Effector memory CD4-positive, alpha-beta T cell (primary cell): ENCODE measurements at places on chromosomes 3 and 15.

DNA sequence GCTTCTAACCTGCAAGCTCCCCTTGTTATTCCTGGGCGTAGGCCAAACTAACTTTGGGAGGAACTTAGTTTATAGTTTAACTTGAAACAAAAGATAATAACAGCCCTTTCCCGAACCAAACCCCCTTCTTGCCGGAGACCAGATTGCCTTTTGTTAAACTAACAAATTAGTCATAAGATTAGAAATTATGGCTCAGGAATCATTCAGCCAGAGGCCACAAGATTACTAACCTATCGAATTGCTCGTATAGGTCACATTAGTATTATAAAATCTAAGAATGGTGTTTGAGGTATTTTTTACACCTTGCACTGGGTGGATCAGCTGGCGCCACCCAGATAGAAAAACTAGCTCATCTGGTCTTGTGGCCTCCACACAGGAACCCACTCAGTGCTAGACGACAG lies 65.3 kb upstream of the RAP2B start:
- DNase-seq, result no peak

GRCh38 chr15:88744548-88745020 lies 58.7 kb upstream of the ACAN start:
- DNase-seq, result no peak

DNA sequence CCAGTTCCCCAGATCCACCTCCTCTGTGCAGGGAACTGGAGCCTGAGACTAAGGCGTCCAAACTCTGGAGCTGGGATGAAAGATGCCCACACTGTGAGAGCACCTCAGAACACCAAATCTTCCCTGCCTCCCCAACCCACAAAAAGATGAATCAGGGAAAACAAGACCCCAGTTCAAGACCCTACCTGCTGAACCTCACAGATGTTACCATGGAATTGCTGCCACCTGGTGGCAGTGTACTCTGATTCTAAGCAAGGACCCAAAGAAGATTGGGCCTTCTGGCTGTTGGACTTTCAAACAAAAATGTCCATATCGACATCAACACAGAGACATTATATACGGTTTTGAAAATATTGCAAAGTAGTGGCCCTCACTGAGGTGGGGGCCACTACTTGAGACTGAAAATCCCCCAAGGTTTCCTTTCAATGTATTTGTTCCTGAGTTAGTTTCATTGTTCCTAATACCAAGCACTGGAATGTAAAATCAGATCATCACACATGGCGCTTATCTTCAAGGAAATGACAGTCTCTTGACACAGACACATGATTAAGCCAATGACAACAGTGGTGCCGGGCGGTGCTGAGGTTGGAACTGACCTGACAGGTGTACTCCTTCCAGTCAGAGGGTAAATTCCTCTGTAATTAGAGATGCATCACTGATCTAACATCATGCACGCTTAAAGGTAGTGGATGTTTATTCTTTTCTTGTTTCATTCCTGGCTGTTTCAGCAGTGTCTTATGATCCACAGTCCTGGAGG lies 67.6 kb downstream of the SLC6A11 start:
- DNase-seq, result no peak

GRCh38 chr15:98528046-98528725 lies 120.2 kb upstream of the IGF1R start:
- no peak for DNase-seq

GRCh38 chr3:169699536-169700050 lies 36.1 kb upstream of the MECOM start:
- DNase-seq, result no peak

DNA sequence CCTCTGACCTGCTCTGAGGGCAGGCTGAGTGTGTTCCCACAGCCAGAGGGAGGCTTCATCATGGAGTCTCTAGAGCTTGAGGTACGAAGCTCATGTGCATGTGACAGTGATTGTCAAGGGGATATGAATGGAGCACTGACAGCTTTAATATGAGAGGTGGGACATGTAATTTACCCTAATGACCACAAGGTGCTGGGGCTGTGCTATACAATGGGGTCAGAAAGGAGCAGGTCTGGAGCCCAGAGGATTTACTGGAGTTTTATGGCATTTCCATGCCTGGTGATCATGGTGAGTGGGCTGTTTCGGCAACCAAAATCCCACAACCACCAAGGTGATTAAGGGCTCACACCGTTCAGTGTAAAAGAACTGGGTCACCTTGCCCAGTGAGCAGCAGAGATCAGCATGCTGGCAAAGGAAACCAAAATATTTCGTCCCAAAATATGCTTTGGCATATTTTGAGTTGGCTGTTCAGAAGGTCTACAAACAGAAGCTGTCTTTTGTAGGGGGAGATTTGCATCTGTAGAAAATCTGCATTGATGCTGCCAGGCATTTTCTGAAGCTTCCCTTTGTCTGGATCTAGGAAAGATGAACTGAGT lies 40.1 kb upstream of the RASGRF1 start:
- no peak for DNase-seq

DNA sequence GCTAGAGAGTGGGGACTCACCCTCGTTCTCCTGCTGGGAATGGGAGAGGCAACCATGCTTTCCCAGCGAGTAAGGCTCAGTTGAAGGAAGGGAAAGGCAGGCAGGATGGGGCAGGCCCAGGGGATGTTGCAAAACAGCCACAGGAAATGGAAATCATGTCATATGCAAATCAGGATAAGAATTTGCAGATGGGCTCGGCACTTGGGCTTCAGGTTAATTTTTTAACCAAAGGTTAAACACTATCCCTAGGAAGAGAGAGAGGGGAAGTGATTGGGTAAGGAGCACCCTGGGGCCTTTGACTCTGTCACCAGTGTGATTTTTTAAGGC lies 14.6 kb upstream of the PLA2G4E start:
- DNase-seq, result no peak

- no peak for DNase-seq
Observed at GRCh38 chr3:176755552-176755951, 441.7 kb downstream of the TBL1XR1 start.

DNA sequence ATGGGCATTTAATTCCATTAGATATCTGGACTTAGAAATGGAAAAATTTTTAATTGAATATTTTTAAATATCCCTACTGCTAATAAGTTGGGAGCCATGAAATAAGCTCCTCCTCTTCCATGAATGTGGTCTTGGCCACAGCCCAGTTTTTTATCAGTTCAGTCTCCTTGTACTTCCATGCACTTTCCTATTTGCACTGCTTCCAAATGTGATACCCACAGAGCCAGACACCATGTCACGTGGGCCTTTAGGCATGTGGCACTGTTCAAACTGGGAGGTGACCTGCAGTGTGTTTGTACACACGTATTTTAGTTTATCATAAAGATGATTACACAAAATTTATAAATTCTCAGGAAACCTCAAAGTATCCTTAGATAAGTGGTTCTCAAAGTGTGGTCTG lies 80.1 kb upstream of the DGKG start:
- no peak for DNase-seq

GRCh38 chr15:52098323-52098722 lies 14.3 kb downstream of the BCL2L10 start:
- no peak for DNase-seq

DNA sequence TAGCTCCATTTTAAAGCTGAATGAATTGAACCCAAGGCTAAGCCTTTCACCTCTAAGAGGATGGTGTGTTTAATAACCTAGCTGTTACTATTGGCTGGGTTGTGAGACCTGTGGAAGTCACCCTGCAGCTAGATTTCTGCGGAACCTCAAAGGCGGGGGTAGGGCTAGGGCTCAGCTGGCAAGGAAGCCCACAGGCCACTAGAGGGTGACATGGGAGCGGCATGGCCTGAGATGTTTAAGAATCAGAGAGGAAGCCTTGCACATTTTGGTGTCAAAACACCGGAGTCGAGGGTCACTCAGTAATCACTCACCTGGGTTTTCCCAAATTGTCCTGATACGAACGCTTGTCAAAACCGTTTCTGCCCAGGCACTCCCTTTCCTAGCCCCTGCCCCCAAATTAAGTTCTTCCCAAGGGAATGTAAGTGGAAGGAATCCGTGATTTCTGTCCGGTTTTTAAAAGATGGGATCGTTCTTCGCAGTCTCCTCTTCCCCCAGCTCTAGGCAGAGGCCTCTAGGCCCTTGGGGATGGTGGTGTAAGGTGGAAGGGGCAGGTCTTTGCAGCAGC lies 3.8 kb upstream of the ACAD9 start:
- no peak for DNase-seq

GRCh38 chr3:48268936-48269561 lies 28.1 kb downstream of the ZNF589 start:
- no peak for DNase-seq

DNA sequence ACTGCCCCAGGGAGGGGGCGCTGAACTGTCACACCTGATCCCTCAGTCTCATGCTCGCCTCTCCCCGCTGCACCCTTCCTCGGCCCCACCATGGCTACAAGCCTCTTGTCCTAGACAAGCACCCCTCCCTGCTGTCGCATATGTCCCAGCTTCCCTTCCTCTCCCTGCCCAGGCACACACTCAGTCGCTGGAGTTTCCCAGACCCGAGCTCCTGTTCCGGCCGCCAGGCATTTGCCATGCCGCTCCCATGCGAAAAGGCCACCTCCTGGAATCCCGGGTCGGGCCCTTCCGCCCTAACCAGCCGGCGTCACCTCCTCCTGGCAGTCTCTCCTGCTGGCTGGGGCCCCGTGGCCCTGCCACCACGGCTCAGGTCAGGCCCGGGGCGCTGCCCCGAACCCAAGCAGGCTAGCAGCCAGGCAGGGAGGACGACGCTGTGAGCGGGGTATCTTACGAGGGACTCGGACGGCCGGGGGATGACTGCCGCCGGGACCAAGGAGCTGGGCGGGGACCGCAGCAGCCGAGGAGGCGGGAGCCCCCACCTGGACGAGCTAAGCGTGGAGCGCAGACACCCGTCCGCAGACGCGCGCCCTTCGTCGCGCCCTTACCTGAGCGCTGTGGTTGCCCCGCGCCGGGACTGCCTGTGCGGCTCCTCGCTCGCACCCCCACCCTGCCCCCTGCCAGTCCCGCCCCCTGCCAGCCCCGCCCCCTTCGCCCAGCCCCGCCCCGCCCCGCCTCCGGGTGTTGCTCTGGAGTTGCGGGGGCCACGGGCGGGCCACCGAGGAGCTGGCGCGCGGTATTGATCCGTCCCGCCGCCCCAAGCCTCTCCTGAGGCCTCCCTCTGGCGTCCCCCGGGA lies at the start of gene ALS2CL:
TSS of gene ALS2CL (minus strand) at position 642 of the 854 bp plus-strand sequence. CDS start 4,239 bp downstream, outside the sequence.
- peak; percentile 72 for DNase-seq

- no peak for DNase-seq
Observed at GRCh38 chr3:160296591-160296990, 71.4 kb downstream of the C3orf80 start.

DNA sequence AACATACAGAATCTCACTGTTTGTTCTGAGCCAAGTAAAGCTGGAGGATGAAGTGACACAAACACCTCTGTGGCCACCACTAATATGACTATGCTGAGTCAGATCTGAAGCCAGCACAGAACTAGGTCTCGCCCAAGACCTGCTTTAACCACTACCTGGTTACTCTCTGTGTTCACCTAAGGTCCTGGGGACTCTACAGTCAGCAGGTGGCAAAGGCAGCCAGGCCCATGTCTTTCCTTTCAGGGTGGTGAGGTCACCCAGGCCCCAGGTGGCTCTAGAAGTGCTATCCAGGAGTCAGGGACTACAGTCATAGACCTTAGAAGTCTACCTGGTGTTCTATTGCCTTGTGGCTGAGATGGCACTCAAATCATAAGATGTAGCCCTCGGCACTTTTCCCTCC lies 287.9 kb upstream of the ARRDC4 start:
- DNase-seq, result no peak

- no peak for DNase-seq
Observed at GRCh38 chr15:60682115-60682514, 203.2 kb upstream of the ICE2 start.

DNA sequence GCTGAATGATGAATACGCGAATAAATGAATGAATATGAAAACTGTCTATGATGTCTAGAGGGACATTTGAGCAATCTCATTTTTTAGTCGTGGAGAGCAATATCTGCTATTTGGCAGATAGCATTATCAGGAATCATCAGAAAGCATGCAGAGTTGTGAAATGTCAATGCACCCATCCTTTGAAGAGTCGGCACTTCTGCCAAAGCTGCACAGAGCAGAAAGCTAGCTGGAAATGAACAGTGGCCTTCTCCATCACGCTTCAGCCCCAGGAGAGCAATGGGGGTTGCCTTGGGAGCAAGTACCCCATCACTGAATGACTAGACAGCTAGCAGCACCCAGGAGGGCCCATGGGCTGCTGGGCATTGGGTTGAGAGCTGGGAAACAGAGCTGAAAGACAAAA lies 69.1 kb upstream of the PROK2 start:
- no peak for DNase-seq

DNA sequence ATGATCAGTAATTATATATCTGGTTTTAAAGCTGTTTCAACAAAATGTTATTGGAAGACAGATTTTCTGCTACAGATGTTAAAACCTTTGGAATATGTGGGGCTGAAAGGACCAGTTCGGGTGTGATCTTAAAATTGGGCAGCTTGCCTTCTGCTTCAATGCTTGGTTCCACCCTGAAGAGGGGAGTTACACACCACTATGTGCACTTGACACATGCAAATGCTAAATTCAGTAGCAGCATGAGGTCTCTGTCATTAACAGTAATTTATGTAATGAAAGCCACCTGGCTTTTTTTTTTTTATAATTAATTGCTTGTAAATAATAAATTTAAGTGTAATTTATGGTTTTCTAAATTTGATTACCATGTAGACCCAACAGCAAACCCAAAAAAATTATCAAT lies 24.6 kb downstream of the CDIN1 start:
- DNase-seq, result no peak

- DNase-seq, result no peak
Observed at GRCh38 chr15:91911844-91912243, 58.3 kb downstream of the SLCO3A1 start.

DNA sequence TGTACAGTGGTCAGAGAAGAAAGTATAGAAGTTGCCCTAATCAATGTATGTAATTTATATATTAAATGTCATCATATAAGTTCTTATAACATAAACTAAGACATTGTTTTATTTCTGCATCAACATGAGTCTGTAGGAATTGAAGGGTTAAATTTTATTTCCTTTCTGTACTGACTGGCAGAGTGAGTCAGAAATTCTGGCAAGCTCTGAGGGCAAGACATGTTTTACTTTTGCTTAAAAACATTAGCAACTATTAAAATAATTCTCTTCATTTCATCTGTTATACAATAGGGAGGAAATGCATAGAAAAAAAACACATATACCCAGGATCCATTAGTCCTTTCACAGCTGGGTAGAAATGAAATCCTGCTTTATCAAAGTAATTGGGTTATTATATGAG lies 171.4 kb upstream of the ALCAM start:
- no peak for DNase-seq
